ENCODE measurements at places on chromosomes 11 and 22.

DNA sequence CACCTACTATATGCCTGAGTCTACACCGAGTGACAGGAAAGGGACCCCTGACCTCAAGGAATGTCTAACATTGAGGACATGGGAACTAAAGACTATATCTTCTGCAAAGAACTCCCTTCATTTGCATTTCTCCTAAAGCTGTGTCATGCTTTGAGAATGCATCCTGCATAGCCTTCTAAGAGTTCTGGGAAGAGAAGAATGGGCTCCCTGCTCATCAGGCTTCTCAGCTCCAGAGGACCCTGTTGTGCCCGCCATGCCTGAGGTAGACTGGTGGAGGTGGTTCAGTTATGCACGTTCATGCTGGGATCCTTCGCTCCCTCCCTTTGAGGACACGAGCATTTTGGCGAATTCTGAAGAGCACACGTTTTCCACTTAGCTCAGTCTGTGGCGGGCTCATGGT, 63.3 kb downstream of the GRIK4 start:
- no peak for DNase-seq

GRCh38 chr11:21622995-21623394, 569.9 kb upstream of the ANO5 start:
- DNase-seq: no peak

- no peak for DNase-seq
Measured at GRCh38 chr11:2376751-2377451, at the start of gene CD81. Gene CD81 (plus strand): TSS chr11:2377310. CDS start chr11:2377550, 240 bp downstream.

GRCh38 chr11:27916541-27917100, 191.3 kb downstream of the KIF18A start:
- DNase-seq: no peak

DNA sequence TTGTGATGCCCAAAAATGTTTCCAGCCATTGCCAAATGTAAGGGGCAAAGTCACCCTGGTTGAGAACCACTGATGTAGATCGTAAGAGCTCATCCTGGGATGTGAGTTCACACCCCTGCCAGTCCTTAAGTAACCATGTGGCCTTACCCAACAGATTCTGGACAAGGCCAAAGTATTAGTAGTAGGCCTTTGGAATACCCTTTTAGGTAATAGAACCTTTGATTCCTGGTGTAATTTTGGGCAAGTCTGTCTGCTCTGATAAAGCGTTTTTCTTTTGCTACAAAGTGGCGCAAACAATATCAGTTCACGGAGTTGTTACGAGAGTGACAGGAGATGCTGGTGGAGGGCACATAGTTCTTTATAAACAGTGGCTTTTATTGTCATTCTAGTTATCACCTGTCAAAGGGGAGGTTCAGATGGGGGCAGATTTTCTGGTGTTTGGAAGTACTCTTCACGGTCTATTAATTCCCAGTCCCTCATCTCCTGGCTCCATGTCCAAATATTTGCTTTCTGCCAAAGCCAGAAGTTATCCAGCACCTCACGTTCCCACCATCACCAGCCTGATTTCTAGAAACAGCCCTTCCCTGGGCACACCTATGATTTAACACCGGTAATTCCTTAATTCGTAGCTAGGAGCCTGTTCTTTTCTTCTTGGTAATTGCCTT, 73.8 kb upstream of the CRYBB3 start:
- peak; percentile 81 for DNase-seq

DNA sequence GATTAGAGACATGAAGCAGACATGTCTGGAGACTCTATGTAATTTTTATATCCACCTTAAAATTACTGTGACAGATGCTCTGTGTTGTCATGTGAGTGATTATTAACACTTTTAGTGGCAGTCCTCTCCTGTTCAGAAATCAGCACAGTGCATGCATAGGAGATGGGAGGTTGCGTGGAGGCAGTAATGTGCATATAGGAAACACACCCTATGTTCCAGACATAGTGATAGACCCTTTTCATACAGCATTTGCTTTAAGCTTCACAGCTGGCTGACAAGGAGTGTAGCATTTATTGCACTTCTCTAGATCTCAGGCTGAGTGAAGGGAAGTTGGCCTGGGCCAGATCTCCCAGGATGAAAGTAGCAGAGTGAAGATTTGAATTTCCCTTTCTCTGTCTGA, 102.3 kb upstream of the SYN3 start:
- no peak for DNase-seq

GRCh38 chr11:118742304-118742703, 48.7 kb downstream of the DDX6 start:
- DNase-seq: no peak

DNA sequence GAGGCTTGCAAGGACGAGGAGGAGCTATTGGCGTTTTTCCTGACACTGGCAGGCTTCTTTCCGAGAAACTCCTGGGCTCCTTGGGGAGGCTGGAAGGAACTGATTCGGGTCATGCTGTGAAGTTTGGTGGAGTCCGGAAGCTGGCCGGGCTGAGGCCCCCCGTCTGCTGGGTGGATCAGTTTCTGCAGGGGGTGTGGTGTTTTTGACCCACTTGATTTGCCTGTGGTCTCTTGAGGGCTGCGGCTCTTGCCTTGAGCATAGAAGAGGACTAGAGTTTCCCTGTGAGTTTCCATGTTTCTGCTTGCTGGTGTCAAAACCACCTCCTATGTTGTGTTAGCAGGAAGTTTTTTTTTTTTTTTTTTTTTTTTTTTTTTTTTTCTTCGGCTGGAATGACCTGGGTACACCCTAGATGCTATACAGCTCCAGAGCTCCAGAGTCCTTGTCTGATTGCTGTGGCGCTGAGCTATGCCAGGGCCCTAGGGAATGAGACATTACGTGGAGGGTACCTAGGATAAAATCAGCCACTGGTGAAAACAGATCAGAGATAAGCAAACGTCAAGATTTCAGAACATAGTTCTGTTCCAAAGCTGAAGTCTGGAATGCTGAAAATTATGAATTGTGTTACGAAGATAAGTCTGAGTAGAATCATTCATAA, 728 bp downstream of the TBC1D22A start:
- DNase-seq: no peak

DNA sequence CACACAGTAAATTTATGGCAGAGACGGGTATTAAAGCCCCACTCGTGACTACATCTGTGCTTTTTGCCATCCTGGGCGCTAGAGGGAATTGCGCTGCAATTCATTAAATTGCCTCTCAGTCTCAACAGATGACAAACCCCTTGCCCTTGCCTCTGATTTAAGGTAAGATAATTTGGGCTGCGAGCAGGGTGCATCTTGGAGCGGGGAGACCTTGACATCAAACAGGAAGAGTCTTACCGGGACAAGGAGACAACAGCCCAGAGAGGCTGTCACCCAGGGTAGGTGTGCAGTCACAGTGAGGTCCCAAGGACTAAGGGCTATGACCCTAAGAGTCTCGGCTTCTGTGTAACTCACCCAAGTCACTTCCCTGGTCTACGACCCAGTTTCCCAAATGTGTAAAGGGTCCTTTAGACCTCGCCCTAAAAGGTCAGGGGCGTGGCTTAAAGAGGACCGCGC, 449 bp upstream of the TOM1 start:
- no peak for DNase-seq

DNA sequence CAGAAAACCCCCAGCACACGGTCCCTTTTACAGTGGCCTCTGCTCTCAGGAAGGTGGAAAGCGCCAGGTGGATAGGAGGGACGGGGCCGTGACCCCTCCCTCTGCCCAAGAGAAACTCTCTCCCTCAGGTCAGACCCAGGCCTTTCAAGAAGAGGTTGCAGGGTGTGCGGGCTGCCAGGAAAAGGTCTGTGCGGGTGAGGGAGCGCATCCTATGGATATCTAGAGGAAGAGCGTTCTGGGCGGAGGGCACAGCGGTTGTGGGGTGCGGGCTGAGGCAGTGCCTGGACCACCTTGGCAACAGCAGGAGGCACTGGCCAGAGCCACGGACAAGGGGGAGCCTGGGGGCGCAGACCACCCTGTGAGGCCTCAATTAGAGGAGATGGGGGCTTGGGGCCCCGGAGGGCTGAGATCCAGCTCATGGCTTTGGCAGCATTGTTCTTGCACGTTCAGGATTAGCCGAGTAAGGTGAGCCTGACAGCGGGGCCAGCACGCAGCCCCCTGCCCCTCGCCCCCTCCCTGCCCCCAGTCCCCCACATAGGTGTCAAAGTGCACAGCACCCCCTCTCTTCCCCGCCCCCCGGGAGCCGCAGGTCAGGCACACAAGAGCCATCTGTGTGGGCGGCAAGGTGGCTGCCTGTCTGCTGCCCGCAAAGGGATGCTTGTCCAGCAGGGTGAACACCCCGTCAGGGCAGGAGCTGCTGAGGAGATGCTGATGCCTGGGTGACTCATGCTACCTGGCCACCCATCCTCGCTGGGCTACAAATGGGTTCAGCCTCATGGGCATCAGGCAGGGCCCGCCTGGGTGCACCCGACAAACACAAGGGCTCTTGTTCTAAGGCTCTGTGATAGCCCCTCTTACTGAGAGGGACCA, 92.8 kb upstream of the KCNQ1OT1 start:
- no peak for DNase-seq

GRCh38 chr11:639332-639955, 2.4 kb downstream of the DRD4 start:
- no peak for DNase-seq

DNA sequence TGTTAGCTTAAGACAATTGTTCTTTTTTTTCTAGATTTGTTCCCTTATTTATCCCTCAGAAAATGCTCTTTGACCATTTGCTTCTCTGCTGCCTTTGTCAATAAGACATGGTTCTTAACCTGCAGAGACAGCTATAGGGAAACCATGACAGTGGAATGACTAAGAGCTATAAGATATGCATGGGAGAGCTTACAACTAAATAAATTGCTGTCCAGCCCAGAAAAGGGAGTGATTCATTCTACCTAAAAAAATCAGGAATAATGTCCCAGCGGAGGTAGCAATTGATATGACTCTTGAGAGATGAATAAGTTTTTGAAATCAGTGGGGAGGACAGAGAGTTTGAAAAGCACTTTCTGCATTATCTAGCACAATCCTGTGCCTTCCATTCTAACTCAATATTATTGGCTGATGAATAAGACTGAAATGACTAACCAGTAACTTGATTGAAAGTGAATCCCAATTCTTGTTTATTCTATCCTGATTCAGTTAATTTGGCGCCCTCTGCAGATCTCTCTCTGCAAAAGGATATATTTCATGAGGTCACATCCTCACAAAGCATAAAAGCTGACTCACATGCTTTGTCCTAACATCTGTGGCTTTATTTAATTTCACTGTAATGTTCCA, 680.5 kb upstream of the API5 start:
- DNase-seq: peak; percentile 24

DNA sequence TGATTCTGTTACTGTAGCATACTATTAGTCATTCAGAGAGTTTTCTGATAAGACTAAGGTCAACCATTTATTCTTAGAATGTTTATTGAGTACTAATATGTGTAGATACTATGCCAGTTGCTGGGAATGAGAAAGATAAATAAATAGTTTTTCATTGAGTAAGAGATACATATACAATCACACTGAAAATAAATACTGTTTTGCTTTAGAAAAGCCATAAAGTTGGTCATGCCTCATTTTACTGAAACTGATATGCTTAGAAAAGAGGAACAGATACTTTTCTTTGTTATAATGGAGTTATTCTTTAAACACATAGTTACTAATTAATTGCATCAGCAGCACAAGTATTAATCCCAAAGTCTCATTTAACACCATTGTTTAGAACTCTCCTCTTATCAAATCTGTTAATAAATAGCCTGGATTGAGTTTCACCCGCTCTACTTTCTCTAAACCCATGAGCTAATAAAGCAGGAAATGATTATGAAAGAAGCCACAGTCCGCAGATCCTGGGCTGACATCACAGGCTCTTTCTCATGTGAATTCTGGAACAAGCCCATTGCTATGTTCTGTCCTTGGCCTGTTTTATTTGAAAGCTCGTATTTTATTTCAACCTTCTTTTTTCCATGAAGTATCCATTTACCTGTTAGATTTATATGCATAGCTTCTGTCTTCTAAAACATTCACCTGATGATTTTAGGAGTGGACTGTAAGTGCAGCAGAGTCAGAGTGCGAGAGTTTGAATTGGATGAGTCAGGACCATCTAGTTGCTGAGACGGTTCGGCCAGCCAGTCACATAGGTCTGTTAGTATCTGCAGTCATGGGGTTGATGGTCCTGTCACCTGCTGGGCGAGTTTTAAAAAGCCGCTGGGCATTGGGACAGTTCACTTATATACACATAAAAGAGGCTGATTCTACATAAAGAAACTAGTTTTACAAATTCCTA, 35.5 kb downstream of the PIWIL4 start:
- DNase-seq: no peak

GRCh38 chr11:116233561-116233960, 539.2 kb downstream of the BUD13 start:
- DNase-seq: no peak

GRCh38 chr11:108752297-108752751, 87.5 kb downstream of the DDX10 start:
- DNase-seq: no peak

GRCh38 chr11:93528757-93529645, 14.2 kb downstream of the SMCO4 start:
- DNase-seq: no peak

GRCh38 chr11:9741260-9741659, 77.4 kb downstream of the SWAP70 start:
- no peak for DNase-seq

- no peak for DNase-seq
Measured at GRCh38 chr11:43234881-43235280, 76.9 kb upstream of the API5 start.

DNA sequence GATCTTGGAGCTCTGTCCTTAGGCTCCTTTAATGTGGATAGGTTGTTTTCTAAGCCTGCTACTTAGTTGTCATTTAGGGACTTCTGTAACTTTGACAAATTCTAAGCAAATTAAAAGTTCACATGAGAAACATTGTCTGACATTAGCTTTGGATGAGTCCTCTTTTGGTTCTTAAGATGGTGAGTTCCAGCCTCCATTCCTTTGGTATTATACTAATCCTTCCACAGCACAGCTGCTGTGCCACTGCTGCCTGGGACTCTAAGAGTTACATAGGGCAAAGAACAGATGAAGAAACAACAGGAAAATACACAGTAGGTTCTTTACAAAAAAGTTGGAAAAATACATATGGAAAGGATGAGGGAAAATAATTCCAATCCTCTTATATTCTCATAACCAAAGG, 25.3 kb upstream of the PIK3C2A start:
- DNase-seq: no peak

DNA sequence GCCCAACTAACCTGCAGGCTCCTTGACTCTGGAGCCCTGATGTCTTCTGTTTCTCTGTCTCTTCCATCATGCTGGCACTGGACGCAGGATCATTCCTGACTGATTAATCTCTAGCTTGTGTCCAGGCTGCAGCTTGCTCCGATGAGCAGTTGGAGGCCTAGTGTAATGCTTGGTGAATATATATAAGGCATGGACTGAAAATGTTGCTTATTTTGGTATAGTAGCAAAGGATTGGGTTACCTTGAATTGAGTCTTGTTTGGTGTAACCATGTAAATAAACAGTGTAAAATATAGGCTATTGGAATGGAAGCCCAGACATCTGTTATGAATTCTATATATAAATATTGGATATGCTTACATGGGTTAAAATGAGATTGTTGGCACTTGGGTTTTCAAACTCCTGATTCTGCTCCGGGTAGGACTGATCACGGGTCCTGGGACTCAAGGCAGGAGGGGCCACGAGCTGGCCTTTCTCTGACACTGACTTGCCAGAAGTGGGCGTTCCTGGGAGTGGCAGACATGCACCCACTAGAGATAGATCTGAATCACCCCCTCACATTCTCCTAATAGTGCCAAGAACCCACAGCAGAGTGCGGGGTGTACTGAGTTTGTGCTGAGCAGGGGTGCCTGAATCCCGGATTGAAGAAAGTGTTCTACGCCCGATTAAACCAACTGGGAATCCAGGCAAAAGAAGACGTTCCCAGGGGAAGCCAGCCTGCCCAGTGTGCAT, 25.8 kb downstream of the LRP5 start:
- DNase-seq: no peak

GRCh38 chr11:3834349-3834663, 6.5 kb downstream of the RHOG start:
- DNase-seq: no peak

All from SHP77 treated with DMSO at 0.1 percent for 48 hours (cell line).